Mesothelial cell of epicardium (in vitro differentiated cells): ENCODE measurements at places on chromosomes 7 and 10. TPM values are rescaled to one million over a fixed set of nuclear protein-coding genes. Genes with fewer than 3 reads are reported as not detected.

The GCK gene
- total RNA-seq: 1.5 to 2.4 TPM (median 2.2 TPM) in 3 replicates

The VAX1 gene
- total RNA-seq: 0.09 TPM in 1 of 3 replicates, not detected in the others

The NPTX2 gene
- total RNA-seq: 0.70 to 1.4 TPM (median 1.1 TPM) in 3 replicates

The PHKG1 gene
- total RNA-seq: 1.7 to 2.6 TPM (median 2.6 TPM) in 3 replicates

The EBLN1 gene
- total RNA-seq: not detected in 3 replicates

The ZPBP gene
- not detected in 3 replicates for total RNA-seq

The STEAP2 gene
- 2.9 to 3.4 TPM (median 3.1 TPM) in 3 replicates for total RNA-seq

The ANXA7 gene
- total RNA-seq: 38.9 to 47.9 TPM (median 39.4 TPM) in 3 replicates

The C10orf62 gene
- not detected in 3 replicates for total RNA-seq

The RAB11FIP2 gene
- total RNA-seq: 29.5 to 32.5 TPM (median 31.8 TPM) in 3 replicates

The OPALIN gene
- not detected in 3 replicates for total RNA-seq

The MNX1 gene
- total RNA-seq: not detected in 3 replicates

The LIPK gene
- not detected in 3 replicates for total RNA-seq

GRCh38 chr10:43648095-43648397, 635 bp downstream of the ZNF32 start:
- peak overlapping the region; percentile 92 for H3K27ac ChIP-seq
- H3K27me3 ChIP-seq: no peaks in the 10 kb centered on the region
- H3K4me1 ChIP-seq: peaks cover 10% of the 10 kb centered on the region
- peak overlapping the region; percentile 91 for H3K4me3 ChIP-seq

DNA sequence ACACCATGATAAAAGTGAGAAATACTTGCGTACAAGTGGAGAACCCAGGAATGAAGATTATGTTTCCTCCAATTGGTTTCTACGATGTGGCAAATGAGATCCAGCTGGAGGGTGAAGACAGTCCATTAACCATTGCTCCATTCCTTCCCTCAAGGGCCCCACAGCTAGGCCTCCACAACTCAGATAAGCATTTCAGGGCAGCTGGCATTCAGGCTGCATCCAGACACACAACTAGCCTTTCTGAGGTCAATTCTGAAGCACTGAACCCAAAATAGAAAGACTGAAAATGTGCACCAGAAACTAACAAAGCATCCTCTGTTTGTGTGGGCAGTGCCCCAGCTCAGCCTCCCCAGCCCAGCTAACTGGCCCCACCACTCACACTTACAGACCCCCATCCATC, 94.8 kb downstream of the GSAP start:
- H3K27ac ChIP-seq: no peak overlapping the region
- H3K27me3 ChIP-seq: no peaks in the 10 kb centered on the region
- H3K4me1 ChIP-seq: peaks cover 6% of the 10 kb centered on the region
- DNase-seq: no peak
- H3K36me3 ChIP-seq: peaks cover 25% of the 10 kb centered on the region

DNA sequence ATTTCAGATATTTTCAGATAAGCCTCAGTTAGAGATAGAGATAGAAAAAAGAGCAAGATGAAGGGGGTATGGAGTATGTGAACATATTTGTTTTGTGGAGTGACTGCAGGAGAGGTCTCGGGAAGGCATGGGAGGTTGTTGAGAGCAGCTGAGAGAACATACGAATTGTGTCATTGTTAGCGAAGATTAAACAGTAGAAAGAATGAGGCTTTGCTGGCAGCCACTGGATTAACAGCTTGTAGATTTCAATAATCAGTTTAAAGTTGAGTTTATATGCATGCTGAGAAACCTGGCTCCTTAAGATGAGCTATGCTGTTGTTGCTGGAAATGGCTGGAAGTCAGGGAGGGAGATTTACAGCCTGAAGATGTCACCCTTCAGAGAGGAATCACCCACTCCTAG, 100.9 kb upstream of the SORCS3 start:
- H3K4me3 ChIP-seq: no peak overlapping the region
- H3K27ac ChIP-seq: no peak overlapping the region
- H3K4me1 ChIP-seq: no peaks in the 10 kb centered on the region
- DNase-seq: no peak

DNA sequence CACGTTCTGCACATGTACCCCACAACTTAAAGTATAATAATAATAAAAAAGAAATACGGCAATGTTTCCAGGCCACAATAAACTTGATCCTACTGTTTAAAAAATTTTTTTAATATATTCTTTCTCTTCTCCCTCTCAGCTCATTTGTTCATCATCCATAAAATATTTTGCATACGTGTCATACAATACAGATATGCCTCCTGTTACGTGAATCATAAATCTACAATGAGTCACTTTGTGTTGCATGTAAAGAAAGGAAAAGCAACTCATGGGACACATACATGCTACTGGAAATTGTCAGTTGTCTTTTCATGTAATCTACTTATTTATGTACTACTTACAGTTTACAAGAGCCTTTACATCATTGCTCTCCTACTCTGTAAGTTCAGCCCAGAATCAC, 1.1 kb upstream of the TECTB start:
- peaks cover 4% of the 10 kb centered on the region for H3K4me1 ChIP-seq
- peaks cover 26% of the 10 kb centered on the region for H3K27me3 ChIP-seq

GRCh38 chr7:38950309-38950708, 27.4 kb upstream of the POU6F2 start:
- peaks cover 2% of the 10 kb centered on the region for H3K4me1 ChIP-seq
- no peak overlapping the region for H3K4me3 ChIP-seq
- H3K27ac ChIP-seq: no peak overlapping the region
- H3K27me3 ChIP-seq: no peaks in the 10 kb centered on the region

- no peak overlapping the region for H3K4me3 ChIP-seq
- H3K27me3 ChIP-seq: peaks cover 79% of the 10 kb centered on the region
- H3K36me3 ChIP-seq: peaks cover 4% of the 10 kb centered on the region
- no peaks in the 10 kb centered on the region for H3K4me1 ChIP-seq
- no peak for DNase-seq
- H3K27ac ChIP-seq: no peak overlapping the region
These were observed 45.6 kb downstream of the SFMBT2 start for GRCh38 chr10:7365027-7365745.

DNA sequence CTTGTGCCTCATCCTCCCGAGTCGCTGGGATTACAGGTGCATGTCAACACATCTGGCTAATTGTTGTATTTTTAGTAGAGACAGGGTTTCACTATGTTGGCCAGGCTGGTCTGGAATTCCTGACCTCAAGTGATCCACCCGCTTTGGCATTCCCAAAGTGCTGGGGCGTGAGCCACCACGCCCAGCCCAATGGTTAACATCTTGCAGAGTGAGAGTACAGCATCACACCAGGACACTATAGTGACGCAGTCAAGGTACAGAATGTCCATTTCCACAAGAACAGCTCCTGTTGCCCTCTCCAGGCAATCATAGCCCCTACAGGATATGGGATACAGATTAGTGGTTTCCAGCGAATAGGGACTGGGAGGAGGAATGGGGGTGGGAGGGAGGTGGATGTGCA, 34.0 kb downstream of the MYO1G start:
- DNase-seq: no peak
- H3K36me3 ChIP-seq: no peaks in the 10 kb centered on the region
- H3K27ac ChIP-seq: no peak overlapping the region
- no peaks in the 10 kb centered on the region for H3K4me1 ChIP-seq
- H3K27me3 ChIP-seq: peaks cover 66% of the 10 kb centered on the region

GRCh38 chr7:81366546-81366945, 403.3 kb downstream of the HGF start:
- H3K27me3 ChIP-seq: no peaks in the 10 kb centered on the region
- H3K27ac ChIP-seq: no peak overlapping the region
- no peak overlapping the region for H3K4me3 ChIP-seq
- H3K4me1 ChIP-seq: peaks cover 16% of the 10 kb centered on the region
- H3K36me3 ChIP-seq: no peaks in the 10 kb centered on the region
- DNase-seq: no peak

- H3K36me3 ChIP-seq: no peaks in the 10 kb centered on the region
- DNase-seq: no peak
- peaks cover 47% of the 10 kb centered on the region for H3K4me1 ChIP-seq
These were observed 41.2 kb upstream of the TNS3 start for GRCh38 chr7:47622946-47623640.

DNA sequence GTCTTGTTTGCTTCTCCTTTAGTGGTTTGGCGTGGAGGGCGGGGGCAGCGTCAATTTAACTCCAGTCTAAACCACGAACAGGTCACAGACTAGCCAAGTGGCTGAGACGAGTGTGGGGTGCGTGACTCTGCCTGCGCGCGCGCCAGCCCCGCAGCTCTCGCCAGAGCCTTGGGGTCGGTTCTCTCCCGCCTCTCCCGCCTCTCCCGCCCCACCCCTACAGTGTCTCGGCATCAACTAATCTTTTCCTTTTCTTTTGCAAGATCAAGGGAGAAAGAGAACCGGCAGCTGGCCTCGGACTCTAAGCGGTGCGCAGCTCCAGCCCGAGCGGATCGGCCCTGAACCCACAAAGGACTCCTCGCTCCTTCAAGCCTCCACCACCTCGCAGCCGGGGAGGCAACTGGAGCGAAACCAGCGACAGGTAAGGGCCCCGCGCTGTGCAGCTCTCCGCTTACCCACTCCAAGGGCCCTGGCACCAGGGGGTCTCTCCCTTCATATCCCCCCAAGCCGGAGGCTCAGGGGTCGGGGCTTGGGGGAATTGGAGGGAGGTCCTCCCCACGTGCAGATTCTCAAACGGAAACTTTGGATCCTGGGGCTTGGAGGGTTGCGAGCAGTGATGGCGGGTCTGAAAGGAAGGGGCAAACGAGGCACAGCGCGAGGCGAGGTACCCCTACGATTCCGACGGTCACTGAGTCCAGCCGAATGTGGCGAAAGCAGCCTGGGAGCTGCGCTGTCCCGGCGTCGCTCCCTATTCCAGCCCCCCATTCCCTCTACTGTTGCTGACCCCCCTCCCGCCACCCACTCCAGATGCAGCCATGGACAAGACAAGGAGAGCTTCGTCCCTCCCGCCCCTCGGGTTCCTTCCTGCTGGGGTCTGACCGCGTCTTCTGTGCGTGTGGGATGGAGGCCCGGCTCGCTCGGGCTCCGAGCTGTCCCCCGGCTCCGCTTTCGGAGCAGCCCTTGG, 829 bp downstream of the CHRM2 start:
- peak; percentile 47 for DNase-seq
- peak overlapping the region; percentile 44 for H3K27ac ChIP-seq
- peaks cover 38% of the 10 kb centered on the region for H3K4me1 ChIP-seq
- peaks cover 2% of the 10 kb centered on the region for H3K36me3 ChIP-seq
- peaks cover 76% of the 10 kb centered on the region for H3K27me3 ChIP-seq

DNA sequence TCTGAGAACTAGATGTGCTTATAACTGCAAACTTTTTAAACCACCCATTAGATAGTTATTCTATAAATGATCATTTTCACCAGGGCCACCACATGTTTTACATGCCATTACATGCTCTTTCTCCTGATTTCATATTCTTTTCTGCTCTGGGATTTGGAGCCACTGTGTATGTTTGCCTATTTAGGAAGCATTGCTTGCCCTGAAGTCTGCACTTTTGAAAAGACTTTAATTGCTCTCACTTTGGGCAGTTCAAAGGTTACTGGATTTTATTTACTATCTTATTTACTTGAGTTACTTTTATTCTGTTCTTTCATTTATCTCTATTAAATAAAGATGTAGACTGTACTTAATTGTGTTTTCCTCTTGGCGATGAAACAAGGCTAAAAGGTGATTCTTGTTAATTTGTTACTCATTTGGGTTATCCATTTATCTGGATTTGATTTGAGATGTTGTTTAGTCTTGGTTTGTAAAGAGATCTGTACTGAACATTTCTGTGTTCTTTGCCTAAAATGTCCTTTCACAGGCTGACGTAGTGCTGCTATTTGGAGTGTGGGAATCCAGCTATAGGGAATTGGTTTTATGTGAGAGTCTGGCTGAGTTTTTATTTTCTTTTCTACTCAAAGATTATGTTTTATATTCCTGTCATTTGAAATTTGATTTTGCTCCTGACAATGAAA, 88.8 kb downstream of the SUGCT start:
- DNase-seq: no peak
- peak overlapping the region; percentile 50 for H3K27ac ChIP-seq
- H3K4me1 ChIP-seq: peaks cover 27% of the 10 kb centered on the region
- peaks cover 2% of the 10 kb centered on the region for H3K36me3 ChIP-seq

- peaks cover 23% of the 10 kb centered on the region for H3K36me3 ChIP-seq
- no peak for DNase-seq
- H3K4me3 ChIP-seq: no peak overlapping the region
- no peaks in the 10 kb centered on the region for H3K4me1 ChIP-seq
These were observed 579.8 kb upstream of the GALNT17 start for GRCh38 chr7:70552141-70552540.

DNA sequence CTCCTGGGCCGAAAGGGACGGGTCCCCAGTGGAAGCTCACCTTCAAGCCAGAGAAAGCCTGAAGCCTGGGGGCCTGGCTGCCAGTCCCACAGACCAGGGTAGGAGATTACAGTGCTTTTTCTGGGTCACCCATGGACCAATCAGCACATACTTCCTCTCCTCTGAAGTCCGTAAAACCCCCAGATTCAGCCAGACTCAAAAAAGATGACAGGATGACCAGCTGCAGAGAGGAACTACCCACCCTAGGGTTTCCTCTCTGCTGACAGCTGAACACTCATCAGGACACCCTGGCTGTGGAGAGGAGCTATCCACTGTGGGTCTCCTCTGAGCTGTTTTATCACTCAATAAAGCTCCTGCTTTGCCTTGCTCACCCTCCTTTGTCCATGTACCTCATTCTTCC, 78.0 kb downstream of the SAMD9 start:
- H3K4me1 ChIP-seq: peaks cover 18% of the 10 kb centered on the region
- DNase-seq: no peak
- H3K27ac ChIP-seq: no peak overlapping the region

- no peak overlapping the region for H3K4me3 ChIP-seq
- H3K36me3 ChIP-seq: no peaks in the 10 kb centered on the region
- H3K4me1 ChIP-seq: no peaks in the 10 kb centered on the region
- no peak overlapping the region for H3K27ac ChIP-seq
- no peaks in the 10 kb centered on the region for H3K27me3 ChIP-seq
- DNase-seq: no peak
These were observed 395.7 kb upstream of the FOXK1 start for GRCh38 chr7:4286351-4286750.

GRCh38 chr10:66604195-66604594, 321.6 kb upstream of the LRRTM3 start:
- no peaks in the 10 kb centered on the region for H3K4me1 ChIP-seq
- no peak for DNase-seq
- no peaks in the 10 kb centered on the region for H3K27me3 ChIP-seq

GRCh38 chr10:16116404-16117304, 256.3 kb upstream of the MINDY3 start:
- no peak for DNase-seq
- H3K27me3 ChIP-seq: peaks cover 23% of the 10 kb centered on the region
- H3K27ac ChIP-seq: no peak overlapping the region
- H3K4me1 ChIP-seq: no peaks in the 10 kb centered on the region

GRCh38 chr7:124918662-124919061, 11.0 kb downstream of the POT1 start:
- DNase-seq: no peak
- peaks cover 12% of the 10 kb centered on the region for H3K4me1 ChIP-seq
- no peaks in the 10 kb centered on the region for H3K27me3 ChIP-seq
- no peak overlapping the region for H3K4me3 ChIP-seq
- H3K27ac ChIP-seq: no peak overlapping the region

- DNase-seq: no peak
- peaks cover 16% of the 10 kb centered on the region for H3K4me1 ChIP-seq
- no peak overlapping the region for H3K4me3 ChIP-seq
- no peak overlapping the region for H3K27ac ChIP-seq
- peaks cover 13% of the 10 kb centered on the region for H3K36me3 ChIP-seq
These were observed 19.4 kb downstream of the STMP1 start for GRCh38 chr7:135681762-135682161.
